Ascending aorta (tissue), 2 donors: ENCODE measurements at places on chromosomes 4 and X. TPM values are rescaled to one million over a fixed set of nuclear protein-coding genes. Genes with fewer than 3 reads are reported as not detected.

The SPATA18 gene
- 0.32 TPM for total RNA-seq

The PPEF1 gene
- total RNA-seq = not detected

DNA sequence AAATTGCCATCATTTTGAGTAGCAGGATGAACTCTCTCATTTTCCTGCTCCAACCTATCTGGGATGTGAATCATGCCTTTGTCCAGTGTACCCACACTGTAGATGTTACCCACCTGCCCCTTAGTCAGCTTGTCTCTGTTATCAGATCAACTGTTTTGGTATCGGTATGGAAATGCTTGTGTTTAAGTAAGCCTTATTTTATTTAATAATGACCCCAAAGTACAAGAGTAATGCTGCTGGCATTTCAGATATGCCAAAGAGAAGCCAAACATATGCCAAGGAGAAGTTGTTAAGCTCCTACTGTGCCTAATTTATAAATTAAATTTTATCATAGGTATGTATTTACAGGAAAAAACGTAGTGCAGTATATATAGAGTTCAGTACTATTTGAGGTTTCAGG lies 18.6 kb upstream of the RAP1GDS1 start:
- DNase-seq = no peak

The SPIN4 gene
- total RNA-seq = 9.2 TPM

DNA sequence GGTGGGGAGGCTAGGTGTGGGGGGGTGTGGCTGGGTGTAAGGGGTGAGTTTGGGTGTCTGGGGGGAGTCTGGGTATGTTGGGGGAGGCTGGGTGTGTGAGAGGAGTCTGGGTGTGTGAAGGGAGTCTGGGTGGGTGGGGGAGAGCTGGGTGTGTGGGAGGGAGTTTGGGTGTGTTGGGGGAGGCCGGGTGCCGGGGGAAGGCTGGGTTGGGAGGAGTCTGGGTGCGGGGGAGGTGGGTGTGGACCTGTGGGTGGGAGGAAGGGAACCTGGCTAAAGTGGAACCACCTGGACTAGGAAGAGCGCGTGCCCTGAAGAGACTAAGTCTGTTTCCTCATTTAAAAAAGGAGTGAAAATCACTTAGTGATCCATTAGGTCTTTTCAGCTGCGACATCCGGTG lies 18.3 kb downstream of the SPON2 start:
- DNase-seq = no peak

GRCh38 chrX:18828832-18829404 lies 121.5 kb downstream of the PPEF1 start:
- DNase-seq = no peak

DNA sequence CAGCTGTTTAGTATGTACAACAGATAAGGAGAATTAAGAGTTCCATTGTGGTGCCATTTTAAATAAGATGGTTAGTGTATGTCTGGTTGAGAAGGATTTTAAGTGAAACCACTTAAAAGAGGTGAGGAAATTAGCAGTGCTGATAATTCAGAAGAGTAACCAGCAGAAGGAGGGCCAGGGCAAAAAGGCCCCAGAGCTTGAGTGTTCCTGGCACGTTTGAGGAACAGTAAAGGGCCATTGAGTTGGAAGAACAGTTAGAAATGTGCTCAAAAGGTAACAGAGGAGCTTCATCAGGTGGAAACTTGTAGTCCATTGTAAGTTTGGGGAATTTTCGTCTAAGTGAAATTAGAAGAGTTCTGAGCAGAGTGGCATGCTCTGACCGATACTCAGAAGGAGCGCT lies 606.2 kb upstream of the ZFP42 start:
- DNase-seq = no peak

GRCh38 chrX:131187206-131187605 lies 101.9 kb downstream of the IGSF1 start:
- no peak for DNase-seq

GRCh38 chr4:139647184-139647583 lies 18.4 kb upstream of the MGST2 start:
- DNase-seq = no peak

The PPP2R2C gene
- total RNA-seq = 2.2 TPM

GRCh38 chr4:173318648-173319211 lies 15.4 kb downstream of the HMGB2 start:
- DNase-seq = no peak

GRCh38 chr4:182736207-182736606 lies 181.0 kb downstream of the DCTD start:
- DNase-seq = no peak

GRCh38 chr4:21450331-21450730 lies 498.2 kb downstream of the KCNIP4 start:
- DNase-seq = no peak

The NDUFA1 gene
- 24.5 TPM for total RNA-seq

DNA sequence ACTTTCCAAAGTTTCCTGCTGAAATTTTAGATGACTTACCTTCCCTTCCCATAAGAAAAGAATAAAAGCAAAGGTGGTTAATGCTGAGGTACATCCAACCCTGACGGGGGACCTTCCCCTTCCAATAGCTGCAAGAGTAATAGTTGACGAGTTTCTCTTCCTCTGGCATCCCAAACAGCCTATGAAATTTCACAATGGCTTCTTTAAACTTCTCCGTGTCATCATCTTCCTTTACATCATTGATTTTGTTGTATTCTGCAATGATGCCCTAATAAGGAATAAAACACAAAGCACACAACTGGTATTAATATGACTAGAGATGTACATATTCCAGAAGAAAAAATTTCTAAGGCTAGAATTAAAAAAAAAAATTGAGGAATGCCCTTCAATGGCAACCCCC lies 76.6 kb downstream of the TBC1D9 start:
- DNase-seq = no peak
